ENCODE measurements at places on chromosomes 3 and 15.

- DNase-seq = no peak
Measured at GRCh38 chr3:32954506-32954905, 3.1 kb downstream of the CCR4 start.

DNA sequence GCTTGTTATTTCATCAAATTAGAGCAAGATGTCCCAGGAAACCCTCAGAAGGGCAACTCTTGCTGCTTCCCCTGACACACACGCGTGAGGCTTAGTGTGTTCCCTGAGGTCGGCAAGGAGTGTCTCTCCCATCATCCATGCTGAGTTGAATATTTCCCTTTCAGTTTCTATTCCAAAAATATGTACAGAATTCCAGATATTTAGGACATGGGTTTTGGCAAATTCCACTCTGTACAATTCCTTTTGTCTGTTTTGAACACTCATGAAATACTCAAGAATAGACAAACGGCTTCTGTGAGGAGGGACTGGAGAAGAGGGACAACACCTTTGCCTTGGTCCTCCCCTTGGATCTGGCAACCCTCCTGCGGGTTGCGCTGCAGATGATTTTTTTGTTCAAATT is 138.0 kb downstream of the DUT start:
- DNase-seq = no peak

DNA sequence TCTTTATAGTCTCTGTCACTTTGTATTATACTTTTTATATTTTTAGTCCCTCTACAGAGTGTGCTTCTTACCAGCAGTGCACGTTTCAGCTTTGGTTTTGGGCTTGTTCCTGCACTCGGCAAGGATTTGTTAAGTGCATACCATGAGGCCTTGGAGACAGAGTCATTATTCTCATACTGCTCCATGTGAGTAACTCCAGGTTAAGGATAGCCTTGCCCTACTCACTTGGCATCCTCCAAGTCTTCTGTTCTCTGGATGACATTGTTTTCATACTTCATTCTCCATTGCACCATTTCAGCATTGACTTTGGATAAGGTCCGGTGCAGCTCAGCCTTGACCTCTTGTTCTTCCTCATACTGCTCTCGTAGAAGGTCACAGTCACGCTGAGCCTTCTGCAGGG is 96.4 kb downstream of the MYH15 start:
- DNase-seq = no peak

DNA sequence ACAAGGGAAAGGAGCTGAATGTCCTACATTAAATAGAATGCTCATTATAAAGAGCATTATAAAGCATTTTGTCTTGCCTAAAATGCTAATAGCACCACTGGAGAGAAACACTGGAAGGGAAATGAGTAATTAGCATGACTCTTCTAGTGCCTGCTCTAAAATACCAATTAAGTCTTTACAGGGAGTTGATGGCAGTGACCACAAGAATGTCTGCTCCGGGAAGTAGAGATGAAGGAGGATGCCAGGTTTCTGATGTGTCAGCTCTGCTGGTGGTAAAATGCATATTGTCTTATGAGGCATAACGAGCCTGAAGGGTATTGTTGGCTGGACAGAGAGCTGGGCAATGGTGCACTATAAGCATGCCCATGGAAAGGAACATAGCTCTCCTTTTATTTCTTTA is 49.5 kb downstream of the MYLK start:
- no peak for DNase-seq

- DNase-seq = no peak
Measured at GRCh38 chr15:51303462-51303980, 34.9 kb downstream of the CYP19A1 start.
